ENCODE measurements at places on chromosomes 3 and 15.

DNA sequence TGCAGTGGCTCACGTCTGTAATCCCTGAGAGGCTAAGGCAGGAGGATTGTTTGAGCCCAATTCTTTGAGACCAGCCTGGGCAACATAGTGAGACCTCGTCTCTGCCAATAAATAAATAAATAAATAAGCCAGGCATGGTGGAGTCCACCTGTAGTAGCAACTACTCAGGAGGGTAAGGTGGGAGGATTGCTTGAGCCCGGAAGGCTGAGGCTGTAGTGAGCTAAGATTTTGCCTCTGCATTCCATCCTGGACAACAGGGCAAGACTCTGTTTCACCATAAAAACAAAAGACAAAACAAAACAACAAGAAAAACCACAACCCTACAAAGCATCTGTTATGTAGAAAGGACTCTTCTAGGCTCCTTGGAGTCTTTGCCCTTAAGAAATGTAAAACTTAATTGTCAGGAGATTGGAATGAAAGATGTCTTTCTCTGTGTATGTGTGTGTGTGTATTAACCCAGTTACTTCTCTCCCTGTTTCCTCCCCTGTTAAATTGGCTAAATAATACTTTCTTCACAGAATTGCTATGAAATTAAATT, 9.5 kb downstream of the NECTIN3 start:
- no peak for DNase-seq

GRCh38 chr15:77688693-77689092, 56.0 kb upstream of the LINGO1 start:
- no peak for DNase-seq

GRCh38 chr3:196966526-196967401, 1.9 kb downstream of the PIGZ start:
- no peak for DNase-seq

DNA sequence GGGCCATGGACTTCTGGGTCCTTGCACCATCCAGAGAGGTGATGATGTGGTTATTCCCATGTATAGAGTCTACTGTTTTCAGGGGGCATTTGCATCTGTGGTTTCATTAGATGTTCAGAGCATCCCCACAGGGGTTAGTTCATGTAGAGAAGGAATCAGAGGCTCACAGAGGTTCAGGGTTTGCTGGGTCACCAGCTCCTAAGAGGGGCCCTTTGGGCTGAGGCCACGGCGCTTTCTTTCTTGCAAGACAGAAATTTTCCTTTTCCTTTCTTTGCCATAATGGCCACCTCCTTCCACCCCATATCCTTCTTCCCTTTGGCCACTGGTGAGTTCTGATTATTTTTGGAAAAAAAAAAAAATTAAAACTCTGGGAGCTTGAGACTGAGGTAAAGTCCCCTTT, 62.3 kb downstream of the APBA2 start:
- no peak for DNase-seq

- no peak for DNase-seq
Observed at GRCh38 chr3:177174607-177175170, 22.6 kb downstream of the TBL1XR1 start.

DNA sequence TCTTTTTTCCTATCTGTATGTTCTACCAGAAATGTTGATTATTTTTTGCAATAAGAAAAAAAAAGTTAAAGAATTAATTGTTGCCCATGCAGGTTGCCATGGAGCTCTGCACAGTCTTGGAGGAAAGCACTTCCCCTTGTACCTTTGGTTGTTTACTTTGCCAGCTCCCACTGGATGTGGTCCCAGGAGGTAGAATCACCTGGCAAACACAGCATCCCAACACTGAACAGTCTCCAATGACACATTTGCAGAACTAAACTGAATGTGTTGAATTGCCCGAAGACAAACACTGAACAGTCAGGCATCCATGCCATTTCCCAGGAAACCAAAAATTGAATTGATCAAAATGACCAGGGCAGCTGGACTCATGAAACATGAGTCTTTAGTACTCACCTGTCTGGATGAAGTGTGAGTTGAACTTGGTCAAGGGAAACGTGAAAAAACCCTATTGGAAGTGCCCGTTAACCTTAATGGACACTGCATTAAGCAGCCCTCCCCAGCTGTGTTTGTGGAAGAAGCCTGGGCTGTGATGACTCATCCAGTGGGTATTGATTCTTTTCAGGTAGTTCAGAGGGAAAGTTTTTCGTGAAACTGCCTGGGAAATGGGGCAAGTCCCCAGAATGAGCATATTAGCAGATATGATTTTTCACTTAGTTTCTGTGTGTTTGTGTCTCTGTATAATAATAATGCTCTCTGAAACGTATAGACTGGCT, 284.7 kb upstream of the STT3B start:
- peak; percentile 84 for DNase-seq

- DNase-seq: no peak
Observed at GRCh38 chr3:152073267-152073666, 195.5 kb upstream of the MBNL1 start.

DNA sequence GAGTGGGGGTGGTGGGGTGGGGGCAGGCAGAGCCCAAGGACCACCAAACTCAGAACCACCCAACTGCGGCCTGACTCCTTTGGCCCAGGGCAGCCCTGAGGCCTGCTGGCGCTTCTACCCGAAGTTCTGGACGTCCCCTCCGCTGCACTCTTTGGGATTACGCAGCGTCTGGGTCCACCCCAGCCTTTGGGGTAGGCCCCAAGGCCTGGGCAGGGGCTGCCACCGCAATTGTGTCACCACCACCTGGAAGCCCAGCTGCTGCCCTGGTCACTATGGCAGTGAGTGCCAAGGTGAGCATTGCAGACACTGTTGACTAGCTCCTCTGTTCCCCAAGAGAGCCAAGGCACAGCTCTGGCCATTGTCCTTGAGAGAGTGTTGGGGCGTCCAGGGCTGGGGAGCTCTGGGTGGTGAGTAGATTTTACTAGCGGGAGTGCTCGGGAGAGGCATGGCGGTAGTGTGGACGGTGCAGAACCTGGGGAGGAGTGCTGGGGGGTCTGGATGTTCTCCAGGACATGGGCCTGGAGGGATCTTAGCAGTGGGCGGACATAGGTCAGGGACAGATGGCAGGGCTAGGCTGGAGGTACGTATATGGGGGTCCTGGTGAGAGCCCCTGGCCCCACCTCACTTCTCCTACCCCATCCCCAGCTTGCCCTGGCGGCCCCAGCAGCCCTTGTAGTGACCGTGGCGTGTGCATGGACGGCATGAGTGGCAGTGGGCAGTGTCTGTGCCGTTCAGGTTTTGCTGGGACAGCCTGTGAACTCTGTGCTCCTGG, 12.8 kb downstream of the NT5DC2 start:
- DNase-seq: no peak

DNA sequence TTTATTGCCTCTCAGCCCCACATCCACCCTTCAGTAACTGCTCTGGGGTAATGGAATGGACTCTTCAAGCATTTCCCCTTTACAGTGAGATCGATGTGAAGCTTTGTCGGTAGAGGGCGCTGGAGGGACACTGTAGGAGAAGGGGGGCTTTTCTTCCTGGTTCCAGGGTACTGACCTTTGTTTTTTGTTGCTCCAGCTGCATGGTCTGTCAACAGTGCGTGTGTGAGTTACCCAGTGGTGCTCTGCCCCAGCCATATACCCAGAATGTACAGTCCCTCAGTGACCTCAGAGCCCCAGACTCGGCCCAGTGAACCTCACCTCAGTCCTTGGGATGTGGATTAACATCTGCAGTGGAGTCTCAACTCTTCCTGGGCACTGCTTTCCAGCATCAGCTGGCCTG, 180.3 kb upstream of the TSC22D2 start:
- peak; percentile 59 for DNase-seq

GRCh38 chr3:28013864-28014473, 227.4 kb upstream of the CMC1 start:
- DNase-seq: no peak

- no peak for DNase-seq
Observed at GRCh38 chr3:107524326-107524840, 1.6 kb downstream of the BBX start.

DNA sequence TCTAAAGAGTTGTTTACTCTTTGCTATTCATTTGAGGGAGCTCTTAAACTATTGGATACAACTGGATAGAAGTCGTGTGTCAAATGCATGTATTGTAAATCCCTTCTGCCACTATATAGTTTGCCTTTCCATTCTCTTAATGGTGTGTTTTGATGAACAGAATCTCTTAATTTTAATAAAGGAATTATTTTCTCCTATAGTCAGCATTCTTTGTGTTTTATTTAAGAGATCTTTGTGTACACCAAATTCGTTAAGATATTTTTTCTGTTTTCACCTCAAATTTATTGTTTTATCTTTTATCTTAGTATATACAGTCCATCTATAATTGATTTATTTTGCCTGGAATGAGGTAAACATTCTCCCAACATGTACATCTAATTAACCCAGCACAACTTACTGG, 551.5 kb upstream of the AGTR1 start:
- DNase-seq: no peak

GRCh38 chr15:84079885-84080777, 155.4 kb upstream of the GOLGA6L4 start:
- DNase-seq: peak; percentile 75

GRCh38 chr15:63595065-63595464, 2.1 kb upstream of the FBXL22 start:
- no peak for DNase-seq

DNA sequence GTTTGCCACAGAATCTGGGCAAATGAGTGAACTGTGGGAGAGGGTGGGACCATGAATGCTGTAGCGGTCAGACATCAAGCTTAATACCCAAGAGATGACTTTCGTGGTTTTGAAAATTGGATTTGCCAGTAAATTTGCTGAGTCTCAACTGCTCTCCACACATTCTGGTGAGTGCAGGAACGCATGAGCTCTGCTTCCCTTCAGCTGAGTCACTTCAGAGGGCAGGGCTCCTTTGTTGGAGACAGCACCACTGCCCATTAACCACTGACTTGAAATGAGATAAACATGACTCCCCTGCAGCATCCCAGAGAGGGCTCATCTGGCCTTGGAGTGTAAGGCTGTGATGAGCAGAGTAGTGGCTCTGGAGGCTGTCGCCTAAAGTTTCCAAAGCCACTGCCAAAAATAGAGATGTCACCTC, 22.6 kb downstream of the RARRES1 start:
- no peak for DNase-seq

GRCh38 chr3:175274056-175274455, 414.9 kb downstream of the NAALADL2 start:
- DNase-seq: no peak

DNA sequence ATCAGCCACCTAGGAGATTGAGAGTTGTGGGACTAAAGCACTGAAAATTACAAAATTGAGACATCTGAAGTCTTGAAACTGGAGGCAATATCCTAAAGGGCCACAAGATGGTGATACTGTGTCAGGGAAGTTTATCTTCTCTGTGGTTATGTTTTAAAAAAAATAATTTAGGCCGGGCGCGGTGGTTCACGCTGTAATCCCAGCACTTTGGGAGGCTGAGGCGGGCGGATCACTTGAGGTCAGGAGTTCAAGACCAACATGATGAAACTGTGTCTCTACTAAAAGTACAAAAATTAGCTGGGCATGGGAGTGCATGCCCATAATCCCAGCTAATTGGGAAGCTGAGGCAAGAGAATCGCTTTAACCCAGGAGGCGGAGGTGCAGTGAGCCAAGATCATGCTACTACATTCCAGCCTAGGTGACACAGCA, 17.9 kb upstream of the NIT2 start:
- no peak for DNase-seq

DNA sequence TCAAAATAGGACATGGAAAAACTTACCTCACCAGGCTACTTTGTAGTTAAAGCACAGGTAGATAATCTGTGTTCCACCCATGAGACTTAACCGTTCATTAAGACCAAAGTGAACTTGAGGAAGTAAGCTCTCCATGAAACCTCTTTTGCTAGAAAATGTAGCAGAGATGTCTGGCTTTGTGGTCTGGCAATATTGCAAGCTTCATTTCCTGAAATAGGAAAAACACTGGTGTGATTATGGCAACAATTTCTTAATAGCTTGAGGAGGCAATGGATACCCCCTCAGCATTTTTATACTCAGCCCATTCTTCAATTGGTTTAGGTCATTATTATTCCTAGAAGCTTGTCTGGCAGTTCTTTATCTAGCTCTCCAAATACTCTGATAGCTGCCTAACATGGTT, 957.3 kb downstream of the IGSF11 start:
- no peak for DNase-seq

DNA sequence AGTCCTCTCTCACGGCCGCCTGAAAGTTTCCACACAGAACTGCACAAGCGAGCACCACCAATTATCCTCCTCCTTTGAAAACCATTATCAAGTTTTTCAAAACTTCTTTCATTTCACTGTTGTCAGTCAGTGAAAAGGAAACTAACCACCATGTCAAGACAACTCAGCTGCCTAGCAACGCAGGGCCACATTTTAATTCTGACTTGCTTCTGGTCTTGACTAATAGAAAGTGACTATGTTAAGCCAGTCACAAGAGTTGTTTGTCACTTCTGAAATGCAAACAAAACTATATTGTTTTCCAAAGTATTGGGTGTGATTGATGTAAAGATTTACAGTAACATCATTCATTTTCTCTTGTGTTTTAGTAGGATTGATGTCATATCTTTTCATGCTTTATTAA, 612.8 kb upstream of the AGTR1 start:
- no peak for DNase-seq
